EH (cell line): ENCODE measurements at places on chromosomes 7 and 10.

GRCh38 chr7:139182363-139182762 is 48.7 kb upstream of the UBN2 start:
- DNase-seq: no peak

GRCh38 chr10:105615715-105616365 is 974.8 kb downstream of the SORCS3 start:
- DNase-seq: no peak

GRCh38 chr7:55374213-55374612 is 9.1 kb downstream of the LANCL2 start:
- no peak for DNase-seq

DNA sequence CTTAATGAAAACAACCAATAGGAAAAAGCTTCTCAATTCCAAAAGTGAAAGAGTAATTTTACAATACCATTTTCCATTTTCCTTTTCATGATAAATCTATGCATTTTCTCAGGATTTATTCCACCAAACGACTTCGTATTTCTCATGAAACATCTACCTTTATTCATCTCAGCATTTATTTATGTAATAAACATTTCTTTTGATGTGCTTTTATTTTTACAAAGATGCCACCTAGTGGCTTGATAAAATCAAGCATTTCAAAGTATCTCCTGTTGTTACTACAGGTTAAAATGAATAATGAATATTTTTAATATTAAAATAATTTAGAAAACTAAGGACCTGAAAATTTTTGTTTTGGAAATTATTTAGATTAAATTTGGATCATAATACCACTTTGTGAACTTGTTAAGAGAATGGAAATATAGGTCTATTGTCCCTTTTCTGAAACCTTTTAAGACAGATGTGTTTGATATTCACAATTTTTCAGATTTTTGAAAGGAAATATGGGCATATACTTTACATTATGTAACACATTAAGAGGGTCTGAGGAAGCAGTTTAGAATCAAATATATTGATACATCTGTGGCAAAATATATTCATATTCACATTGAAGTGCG is 2.7 kb upstream of the IQUB start:
- DNase-seq: peak; percentile 40

DNA sequence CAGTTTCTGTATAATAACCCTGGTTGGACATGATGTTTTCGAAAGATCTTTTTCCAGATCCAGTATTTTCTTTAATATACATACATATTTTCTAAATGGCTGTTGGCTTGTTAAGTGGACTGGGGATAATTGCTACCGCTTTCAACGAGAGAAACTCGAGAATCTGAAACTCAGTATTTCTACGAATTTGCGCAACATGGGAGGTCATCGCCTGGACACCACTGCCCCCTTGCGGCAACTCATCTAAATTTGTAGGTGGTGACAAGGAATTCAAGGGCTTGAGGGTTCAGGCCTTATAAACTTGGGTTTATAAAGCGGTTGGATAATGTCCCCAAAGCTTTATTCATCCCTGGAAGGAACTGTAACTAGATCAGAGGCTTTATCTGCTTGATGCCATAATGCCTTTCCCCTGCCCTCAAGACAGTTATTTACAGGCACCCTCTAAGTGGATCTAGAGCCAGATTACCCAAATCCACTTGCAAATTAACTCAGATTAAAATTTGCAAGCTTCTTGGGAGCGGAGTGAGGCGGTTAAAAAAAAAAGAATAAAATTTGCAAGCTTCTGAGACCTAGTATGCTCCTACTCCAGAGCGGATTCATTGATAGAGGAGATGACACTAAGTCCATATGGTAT is 21.3 kb upstream of the KCNK18 start:
- DNase-seq: peak; percentile 72

GRCh38 chr10:45064998-45065397 is 64.3 kb downstream of the ZNF22 start:
- no peak for DNase-seq

DNA sequence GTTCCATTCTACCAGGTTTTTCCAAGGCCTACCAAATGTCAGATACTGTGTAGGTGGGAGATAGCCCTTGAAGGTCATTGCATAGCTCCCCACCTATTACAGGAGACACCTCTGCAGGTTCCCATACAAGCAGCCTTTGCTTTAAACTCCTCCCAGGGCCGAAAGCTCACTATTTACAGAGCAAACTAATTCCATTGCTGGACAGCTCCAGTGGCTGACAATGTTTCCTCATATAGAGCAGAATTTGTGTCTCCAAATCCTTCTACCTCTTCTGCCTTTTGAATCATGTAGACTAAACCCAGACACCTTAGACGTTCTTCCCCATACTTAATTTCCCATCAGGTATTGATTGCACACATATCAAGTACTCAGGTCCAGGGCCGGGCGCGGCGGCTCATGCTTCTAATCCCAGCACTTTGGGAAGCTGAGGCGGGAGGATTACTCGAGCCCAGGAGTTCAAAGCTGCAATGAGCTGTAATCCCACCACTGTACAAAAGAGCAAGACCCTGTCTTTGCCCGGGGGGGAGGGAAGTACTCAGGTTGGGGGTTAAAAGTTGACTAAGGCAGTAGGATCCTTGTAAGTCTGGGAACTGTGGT is 2.1 kb downstream of the CNNM1 start:
- peak; percentile 48 for DNase-seq

DNA sequence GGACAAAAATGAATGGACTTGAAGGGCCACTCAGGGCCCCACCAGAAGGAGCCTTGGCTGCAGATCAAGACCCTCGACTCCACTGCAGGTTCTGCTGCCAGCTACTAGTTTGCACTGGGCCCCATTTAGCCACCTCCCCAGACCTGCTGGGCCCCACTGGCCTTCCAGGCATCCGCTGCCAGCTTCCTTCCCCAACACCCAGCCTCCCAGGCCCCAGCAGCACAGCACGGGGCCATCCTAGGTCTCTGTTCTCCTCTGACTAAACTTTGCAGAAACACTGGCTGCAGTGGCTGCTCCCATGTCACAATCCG is 277.4 kb upstream of the KLF14 start:
- DNase-seq: no peak

DNA sequence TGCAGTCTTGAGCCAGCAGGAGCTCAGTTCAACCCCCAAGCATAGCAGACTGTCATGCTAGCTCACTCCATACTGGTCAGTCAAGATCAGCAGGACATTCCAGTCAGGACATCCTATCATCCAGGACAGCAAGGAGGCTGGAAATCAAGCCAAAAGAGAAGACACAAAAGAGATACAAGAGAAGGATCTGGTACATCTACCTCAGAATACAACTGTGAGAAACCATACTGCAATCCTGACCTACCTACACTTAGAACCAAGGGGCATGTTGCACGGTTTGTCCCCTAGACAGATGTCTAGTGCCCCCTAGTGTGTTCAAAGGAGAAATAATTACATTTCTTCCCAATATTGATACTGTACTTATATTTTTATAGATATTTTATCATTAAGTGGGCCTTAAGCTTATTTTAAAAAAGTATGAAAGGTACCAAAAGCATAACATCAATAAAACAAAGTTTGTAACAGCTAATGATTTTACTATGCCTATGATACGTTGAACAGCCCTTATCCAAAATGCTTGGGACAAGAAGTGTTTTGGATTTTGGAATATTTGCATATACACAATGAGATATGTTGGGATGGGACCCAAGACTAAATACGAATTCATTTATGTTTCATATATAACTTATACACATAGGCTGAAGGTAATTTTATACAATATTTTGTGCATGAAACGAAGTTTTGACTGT is 26.7 kb downstream of the ERCC6 start:
- DNase-seq: peak; percentile 45

DNA sequence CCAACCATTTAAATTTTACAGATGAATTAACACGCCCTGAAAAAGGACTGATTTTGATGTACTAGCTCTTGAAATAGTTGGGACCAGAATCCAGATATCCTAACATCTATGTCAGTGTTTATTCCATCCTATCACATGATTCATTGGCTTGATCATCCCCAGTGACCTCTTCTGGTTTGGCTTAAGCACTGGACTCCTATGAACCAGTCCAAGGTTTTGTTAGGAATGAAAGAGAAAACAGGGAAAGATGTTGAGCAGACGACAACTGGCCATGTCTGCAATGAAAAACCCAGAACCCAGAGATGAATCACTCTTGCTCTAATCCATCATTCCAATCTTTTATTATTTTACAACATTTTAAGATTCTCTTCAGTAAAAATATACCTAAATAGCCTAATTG is 1080.9 kb downstream of the SORCS1 start:
- DNase-seq: peak; percentile 4

GRCh38 chr10:128173386-128173785 is 47.2 kb upstream of the MKI67 start:
- peak; percentile 42 for DNase-seq

DNA sequence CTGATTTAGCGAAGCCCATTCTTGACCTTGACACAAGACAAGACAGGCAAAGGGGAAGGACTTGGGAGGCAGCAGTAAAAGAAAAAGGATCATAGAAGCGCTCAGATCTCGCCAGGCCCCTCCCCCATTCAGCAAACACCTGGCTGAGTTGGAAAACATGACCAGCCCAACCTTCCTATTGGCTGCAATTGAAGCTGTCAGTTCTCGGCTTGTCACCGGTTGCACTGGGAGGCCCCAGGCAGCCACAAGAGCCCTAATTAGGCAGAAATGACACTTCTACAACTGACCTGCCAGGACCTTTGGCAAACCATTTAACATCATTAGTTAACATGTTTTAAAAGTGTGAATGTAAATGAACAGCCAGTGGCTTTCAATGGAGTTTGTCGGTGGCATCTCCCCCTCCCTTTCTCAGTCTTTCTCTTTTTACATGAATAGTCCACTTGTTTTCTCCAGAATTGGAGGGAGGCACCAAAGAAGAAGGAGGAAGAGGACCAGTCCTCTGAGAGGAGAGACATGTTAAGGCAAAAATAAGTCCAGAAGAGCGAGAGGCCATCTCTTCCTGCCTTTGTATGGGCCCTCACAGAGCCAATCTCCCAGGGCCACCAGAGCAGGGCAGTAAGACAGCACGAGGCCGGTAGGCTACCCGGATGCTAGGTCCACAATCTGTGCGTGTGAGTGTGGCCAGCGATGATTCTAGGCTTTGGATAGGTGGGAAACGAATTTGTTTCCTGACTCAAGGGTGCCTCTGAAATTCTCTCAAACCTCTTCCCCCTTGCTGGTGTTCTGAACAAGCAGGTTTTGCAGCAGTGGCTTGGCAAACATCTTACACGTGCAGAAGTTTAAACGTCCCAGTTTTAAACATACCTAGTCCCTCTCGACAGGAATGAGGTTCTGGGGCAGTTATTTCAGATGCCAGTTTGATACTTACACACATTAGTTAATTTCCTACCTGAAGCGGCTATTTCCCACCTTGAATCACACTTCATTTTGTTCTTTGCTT is 15.0 kb upstream of the ENO4 start:
- no peak for DNase-seq

GRCh38 chr7:854118-854775 is 22.0 kb downstream of the SUN1 start:
- no peak for DNase-seq

GRCh38 chr7:108200326-108200725 is 70.2 kb upstream of the LAMB4 start:
- DNase-seq: no peak

DNA sequence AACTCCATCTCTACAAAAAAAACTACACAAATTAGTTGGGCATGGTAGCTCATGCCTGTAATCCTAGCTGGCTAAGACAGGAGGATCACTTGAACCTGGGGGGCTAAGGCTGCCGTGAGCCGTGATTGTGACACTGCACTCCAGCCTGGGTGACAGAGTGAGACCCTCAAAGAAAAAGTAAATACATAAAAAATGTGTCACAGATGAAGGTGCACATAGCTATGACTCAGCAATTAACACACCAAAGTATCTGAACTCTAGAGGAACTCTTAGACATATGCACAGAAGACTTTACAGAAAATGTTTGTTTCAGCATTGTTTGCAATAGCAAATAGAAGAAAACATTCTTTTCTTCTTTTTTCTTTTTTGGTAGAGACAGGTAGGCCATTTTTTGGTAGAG is 8.3 kb downstream of the C10orf62 start:
- peak; percentile 10 for DNase-seq

GRCh38 chr7:120456699-120457098 is 183.7 kb downstream of the KCND2 start:
- DNase-seq: no peak

GRCh38 chr10:115937768-115938056 is 335.3 kb downstream of the GFRA1 start:
- peak; percentile 45 for DNase-seq

DNA sequence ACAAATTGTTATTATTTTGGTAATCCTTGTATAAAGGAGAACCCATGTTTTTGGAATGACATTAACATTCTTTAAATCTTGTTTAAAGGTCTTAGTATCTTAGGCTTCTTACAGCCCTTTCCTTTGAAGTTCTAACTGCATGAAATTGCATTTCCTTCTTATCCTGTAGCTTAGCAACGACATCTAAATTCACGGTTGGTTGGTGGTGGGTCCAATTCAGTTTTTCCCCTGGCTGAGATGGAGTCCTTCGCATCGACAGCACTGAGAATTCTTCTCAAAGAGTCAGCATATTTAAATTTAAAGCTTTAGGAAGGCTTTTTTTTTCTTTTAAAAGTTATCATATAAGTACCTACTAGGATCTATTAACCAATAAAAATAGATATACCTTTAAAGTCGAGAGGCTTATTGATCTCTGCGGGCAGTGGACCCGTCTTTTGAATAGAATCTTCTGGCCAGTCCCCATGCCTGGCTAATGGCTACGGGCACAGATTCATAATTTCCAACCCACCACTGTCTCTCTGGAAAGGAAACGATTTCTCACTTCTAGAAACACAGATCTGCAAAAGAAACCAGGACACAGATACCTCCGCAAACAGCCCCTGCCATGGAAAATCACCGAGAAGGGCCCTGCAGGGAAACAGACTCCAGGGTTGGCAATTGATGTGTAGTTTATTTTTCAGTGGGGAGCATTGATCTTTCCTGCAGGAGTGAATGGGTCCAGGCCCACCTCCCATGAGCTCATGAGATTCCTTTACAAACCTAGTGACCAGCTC is 63.4 kb downstream of the RAMP3 start:
- no peak for DNase-seq

- DNase-seq: peak; percentile 88
Measured at GRCh38 chr7:114789871-114790311, 132.0 kb upstream of the MDFIC start.

DNA sequence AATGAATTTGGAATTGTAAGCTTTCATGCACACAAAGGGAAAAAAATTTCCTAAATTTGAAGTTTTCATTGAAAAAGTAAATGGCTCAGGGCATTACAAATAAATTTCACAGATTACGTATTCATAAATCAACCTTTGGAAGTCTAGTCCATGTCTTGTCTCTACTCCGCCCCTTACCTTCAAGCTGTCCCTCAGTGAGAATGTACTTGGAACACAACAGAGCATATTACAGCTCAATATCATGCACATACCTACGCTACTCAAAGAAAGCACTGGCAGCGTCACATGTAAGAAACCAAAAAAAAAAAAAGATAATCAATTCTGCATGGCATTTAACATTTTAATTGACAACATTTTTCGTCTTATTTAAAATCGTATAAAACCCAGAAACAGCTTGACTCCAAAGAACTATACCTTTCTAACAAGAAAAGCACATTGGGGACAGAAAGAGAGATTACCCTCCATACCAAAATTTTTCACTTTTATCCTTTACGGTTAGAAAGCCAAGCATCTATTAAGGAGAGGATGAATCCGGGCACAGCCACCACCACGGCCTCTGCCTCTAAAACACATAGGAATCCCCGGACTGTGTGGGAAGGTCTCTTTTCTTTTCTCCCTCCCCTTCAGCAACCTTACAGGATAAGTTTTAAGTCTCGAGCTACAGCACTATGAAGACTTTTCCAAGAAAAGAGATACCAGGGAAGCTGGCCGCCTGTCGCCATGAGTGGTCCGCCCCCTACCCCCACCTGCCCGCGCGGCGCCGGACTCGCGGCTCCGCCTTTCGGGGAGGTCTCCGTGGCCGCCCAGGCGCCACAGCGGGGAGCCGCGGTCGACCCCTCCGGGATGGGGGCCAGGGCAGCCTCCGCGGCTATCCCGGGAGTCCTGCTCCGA is 1.1 kb downstream of the JMJD1C start:
- peak; percentile 58 for DNase-seq
